ENCODE measurements at places on chromosomes 11 and 22.

DNA sequence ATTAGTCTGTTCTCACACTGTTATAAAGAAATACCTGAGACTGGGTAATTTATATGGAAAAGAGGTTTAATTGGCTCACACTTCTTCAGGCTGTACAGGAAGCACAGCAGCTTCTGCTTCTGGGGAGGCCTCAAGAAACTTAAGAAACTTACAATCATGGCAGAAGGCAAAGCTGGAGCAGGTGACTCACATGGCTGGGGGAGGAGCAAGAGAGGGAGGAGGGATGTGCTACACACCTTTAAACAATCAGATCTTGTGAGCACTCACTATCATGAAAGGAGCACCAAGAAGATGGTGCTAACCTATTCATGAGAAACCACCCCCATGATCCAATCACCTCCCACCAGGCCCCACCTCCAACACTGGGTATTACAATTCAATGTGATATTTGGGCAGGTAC, 381.6 kb downstream of the ETS1 start:
- DNase-seq: no peak

GRCh38 chr22:25953919-25954318, 211.9 kb downstream of the MYO18B start:
- no peak for DNase-seq

GRCh38 chr11:334264-334994, 13.8 kb upstream of the IFITM3 start:
- DNase-seq: no peak

DNA sequence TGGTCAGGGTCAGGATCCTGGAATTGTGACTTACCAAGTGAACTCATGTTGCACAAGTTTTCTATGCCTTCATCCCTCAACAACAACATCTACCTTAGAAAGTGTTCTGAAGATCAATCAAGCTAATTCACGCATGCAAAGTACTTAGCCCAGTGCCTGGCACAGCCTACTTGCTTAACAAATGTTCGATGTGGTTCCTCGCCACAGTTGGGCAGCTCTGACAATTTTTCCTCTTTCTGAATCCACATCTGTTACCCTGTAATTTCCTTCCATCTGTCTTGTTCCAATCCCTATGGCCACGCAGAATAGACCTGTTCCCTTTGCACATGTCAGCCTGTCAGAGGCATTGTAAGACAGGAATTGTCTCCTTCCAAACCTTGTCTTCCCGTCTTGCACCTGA, 1415.2 kb downstream of the TBC1D22A start:
- DNase-seq: no peak

GRCh38 chr11:33185756-33186155, 24.5 kb upstream of the CSTF3 start:
- DNase-seq: no peak

GRCh38 chr22:39991159-39991860, 3.4 kb upstream of the FAM83F start:
- no peak for DNase-seq

DNA sequence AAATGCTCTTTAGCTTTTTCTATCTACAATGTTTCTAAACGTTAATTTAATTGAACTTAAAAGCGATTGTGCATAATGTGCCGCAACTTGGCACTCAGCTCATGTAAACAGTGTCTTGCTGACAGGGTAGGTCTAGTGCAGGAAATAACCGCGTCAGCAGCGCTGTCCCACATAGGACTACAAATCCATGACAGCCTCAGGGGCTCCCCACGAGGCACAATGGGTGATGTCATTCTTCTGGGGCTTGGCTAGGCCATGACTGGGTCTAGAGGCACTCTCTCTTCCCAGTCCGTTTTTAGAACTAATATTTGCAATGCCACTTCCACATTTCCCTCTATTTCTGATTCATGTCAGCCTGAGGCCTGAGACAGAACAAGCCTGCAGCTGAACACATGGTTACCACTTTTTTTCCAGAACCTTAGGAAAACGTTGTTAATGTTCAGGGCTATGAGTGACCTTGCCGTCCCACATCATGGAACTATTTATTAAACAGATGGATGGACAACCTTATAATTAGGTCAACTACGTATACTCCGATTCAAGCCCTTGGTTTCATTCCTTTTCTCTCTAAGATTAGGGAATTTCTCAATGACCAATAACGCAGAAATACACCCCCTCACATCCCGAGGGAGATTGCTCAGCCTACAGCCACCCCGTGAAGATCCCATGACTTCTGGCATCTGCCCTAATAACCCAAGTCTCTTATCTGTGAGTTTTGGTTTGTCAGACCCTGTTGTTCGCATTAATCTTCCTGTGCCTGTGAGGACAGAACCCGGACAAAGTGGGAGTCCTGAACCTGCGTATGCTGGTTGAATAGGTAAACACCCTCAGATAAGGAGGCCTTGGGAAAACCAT, 19.4 kb upstream of the SNX32 start:
- DNase-seq: no peak

DNA sequence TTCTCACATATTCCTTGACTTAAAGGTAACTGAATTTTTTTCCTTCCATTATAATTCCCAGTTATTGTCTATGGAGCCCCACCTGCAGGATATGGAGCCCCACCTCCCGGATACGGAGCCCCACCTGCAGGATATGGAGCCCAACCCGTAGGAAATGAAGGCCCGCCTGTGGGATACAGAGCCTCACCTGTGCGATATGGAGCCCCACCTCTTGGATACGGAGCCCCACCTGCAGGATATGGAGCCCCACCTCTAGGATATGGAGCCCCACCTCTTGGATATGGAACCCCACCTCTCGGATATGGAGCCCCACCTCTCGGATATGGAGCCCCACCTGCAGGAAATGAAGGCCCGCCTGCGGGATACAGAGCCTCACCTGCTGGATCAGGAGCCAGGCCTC, 28.1 kb downstream of the WBP2NL start:
- DNase-seq: no peak

DNA sequence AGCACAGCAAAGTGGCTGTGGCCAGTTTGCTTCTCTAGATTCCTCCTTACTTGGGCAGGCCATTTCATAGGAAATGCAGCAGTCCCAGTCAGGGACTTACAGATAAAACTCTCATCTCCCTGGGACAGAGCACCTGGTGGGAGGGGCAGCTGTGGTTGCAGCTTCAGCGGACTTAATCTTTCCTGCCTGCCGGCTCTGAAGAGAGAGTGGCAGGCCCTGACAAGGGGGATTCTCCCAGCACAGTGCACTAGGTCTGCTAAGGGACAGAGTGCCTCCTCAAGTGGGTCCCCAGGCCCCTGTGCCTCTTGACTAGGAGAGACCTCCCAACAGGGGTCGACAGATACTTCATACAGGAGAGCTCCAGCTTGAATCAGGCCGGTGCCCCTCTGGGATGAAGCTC, 1649.1 kb downstream of the LRRC4C start:
- DNase-seq: no peak

GRCh38 chr11:104096900-104097299, 60.5 kb downstream of the DDI1 start:
- no peak for DNase-seq

DNA sequence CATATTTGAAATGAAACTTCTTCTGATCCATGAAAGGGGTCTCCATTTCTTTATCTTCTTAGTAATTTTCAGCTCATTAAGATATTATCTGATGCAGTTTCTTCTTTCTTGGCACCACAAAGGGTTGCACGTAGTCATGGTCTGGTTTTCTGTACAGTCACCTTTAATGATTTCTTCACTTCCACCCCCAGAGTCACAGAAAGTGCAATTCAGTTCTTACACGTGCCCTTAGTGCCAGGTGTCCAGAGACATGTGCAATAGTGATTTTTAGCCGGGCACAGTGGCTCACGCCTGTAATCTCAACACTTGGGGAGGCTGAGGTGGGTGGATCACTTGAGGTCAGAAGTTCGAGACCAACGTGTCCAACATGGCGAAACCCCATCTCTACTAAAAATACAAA, 202.8 kb upstream of the MTNR1B start:
- DNase-seq: no peak

DNA sequence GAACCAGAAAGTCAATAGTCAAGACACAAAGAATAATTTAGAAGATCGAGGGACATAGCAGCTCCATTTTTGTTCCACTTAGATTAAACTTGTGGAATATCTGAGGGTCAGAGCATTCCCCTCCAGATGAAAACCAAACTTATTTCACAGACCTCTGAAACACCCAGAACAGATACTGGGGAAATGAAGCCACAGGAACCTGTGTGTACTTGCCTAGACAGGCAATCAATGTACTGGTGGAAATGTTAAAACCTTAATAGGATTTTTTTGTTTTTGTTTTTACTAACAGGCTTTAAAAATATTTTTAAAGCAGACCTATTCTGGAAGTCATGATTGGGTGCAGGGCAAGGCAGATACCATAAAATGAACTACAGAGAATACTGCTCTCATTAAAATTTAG, 4.1 kb upstream of the FAR1 start:
- DNase-seq: no peak

DNA sequence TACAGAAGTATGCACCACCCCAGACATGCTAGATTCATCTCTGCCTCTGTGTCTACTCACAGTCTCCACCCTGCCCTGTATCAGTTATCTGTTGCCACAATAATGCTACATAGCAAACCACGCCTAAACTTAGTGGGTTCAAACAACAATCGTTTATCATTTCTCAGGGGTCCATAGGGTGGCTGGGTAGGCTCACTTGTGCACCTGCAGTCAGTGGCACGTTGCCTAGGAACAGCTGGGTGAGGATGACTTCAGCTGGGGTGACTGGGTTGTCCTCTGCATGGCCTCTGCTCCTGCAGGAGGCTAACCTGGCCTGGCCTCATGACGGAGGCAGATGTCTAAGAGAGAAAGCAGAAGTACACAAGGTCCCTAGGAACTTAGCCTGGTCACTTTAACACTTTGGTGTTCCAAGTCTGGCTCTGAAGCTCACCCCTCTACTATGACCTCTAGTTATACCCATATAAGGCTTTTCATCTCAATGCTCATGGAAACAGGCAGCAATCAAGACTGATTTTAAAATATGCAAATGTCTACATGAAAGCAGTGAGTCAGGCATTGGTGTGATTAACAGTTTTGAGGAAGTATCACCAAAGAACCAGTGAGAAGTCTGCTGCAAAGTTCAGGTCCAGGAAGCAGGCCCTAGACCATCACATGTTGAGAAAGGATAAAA, 10.7 kb downstream of the OLFML1 start:
- DNase-seq: no peak

DNA sequence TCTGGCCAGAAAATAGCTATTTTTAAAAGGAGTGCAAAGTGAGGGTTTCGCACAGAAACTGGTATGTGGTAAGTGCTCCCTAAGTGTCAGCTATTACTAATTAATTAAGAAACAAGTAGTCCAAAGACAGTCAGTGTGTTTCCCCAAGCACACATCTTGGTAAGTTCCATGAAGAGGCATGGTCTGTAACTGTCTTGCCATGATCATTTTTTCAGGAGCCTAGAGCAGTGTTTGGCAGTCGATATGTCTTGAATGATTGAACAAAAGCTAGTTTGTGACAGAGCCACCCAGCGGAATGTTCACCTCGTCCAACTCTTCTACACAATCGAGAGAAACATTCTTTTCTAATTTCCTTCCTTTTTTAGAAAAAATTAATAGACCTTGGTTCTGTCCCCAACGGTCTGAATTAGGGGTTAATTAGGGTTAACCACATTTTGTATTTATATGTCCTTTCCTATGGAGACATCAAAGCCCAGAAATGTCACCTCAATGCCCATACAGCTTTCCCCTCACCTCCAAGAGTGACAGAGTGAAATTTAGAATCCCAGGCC, 57.6 kb upstream of the FTH1 start:
- DNase-seq: no peak

DNA sequence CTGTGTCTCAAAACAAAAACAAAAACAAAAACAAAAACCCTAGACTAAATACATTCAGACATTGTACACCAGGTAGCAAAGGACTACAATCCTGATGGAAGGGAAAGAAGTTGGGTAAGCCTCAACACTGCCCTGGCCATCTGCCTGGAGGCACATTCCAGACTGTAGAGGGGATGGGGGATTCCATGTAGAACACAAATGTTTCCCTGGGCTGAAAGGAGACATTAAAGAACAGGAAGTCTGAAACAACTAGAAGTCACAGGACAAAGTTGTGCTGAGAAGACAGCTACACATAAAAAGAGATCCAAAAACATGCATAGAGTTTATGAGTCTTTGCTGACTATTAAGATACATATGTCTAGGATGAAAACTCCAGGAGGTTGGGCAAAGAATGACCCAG, 83.9 kb downstream of the RRAS2 start:
- no peak for DNase-seq

- no peak for DNase-seq
These were observed 157.6 kb upstream of the NARS2 start for GRCh38 chr11:78732246-78732645.
